ENCODE measurements at places on chromosomes 4 and X.

DNA sequence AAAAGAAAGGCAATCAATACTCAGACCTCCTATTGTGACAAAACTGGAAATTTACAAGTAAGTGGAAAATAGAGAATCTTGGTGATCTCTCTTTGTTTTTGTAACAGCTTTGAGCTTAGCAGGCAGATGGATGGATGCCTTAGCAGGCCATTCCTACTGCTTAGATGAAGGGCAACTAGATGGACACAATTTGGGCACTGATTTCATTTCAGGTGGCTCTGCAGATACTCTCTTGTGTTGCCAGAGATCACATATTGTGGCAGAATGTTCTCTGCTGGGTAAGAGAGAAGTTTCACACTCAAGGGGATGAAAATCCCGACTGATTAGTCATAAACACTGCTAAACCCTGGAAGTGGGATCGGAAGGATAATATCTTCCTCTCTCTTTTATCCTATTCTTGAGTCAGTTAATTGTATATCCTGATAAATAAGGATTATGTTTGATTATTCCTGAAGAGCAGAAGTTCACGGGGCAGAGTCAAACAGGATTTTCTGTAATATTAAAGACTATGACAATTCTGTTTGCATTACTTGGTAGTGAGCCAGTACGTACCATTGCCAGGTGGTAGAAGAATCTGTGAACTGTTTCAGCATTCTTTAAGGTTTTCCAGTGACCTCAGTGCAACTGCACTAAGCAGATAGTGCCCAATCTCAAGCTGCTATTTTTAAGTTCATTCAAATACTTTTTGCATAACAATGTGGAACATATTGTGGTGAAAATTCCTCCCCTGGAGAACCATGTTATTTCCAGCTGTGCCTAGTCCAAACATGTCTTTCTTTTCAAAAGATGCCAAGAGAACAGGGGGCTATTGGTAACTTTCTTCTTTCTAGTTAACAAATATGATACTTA is 974.3 kb downstream of the FSTL5 start:
- no peak for DNase-seq

DNA sequence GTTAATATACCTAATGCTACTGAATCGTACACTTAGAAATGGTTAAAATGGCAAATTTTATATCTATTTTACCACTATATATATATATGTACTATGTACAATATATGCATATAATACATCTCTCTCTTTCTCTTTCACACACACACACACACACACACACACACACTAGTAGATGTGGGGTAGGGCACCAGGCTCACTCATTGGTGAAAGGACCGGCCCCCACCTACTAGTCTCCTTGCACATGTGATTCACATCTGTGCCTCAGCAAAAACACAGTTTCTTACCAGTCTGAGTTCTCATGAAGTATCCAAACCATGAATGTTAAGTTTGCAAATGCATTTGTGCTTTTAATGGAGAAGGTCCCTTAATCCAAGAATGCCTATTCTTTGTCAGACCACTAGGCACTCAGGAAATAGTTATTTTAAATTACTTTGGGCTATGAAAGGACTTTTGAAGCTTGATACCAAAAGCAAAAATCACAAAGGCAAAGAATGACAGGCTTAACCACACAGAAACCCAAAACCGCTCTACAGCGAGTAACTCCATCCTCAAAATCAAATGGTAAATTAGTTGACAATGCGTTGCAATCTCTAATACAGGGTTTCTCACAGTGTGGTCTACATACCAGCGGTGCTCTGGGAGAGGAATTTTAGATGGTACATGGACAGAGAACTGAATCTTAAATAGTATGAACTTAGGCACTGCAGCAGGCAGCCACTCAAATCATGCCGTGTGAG is 5.8 kb downstream of the TSC22D3 start:
- no peak for DNase-seq

DNA sequence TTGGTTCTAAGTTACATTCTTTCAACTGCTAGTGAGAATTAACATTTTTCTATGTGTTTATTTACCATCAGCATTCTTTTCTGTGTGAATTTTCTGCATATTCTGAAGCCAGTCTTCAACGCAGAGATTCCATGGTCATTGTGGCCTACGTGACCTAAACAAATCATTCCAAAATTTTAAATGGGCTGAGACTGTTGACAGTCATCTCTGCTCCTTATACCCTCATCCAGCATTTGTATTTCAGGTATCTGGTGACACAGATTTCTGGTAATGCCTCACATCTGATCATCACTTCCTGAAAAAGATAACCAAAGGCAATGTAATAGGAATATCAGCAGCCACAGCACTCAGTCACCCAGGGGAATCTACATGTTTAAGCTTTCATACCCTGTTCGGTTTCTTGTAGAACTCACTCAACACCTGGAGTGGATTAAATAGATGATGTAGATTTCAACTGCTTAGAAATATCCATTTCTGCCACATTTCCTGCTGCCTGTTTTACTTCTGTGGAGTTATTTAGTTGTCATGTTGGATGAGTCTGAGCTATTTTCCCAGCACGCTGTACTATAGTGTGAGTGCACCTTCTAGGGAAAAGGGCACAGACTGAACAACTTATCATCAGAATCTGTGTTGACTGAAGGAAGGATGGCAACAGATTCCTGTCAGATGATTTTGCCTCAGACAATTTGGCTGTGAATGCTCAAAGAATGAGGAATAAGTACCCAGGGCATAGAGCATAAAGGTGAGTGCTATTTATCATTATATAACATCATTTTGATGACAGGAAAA is 73.0 kb upstream of the HPGD start:
- no peak for DNase-seq

- peak; percentile 64 for DNase-seq
Measured at GRCh38 chrX:31036895-31037294, 34.9 kb downstream of the FTHL17 start.

DNA sequence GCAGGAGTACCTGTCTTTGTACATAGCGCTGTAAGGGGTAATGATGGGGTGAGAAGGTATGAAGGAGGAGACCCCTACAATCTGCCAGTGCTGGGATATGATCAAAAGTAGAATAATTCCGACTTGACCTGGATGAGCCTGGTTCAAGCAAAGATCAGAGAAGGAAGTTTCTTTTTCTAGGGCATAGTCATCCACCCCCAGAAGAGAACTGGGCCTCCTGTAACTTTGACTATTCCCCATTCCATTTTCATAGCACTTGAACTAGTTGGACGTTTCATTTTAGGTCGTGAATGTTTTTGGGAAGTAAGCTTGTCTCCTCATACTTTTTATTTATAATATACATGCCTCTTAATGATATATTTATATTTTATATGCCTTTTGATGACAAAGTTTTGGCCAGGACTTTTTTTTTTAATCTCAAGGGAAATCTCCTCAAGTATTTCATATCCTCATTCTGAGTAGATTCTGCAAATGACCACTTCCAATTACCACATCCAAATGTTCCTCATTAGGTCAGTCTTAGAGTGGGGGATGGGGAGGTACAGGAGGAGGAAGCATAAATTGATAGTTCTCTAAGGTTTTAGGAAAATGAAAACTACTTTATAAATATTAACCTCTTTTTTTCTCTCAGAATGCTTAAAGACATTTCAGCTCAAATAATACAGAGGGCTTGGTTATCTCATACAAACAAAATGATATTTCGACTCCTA is 3.5 kb downstream of the CXorf58 start:
- no peak for DNase-seq

- DNase-seq: no peak
Measured at GRCh38 chr4:61293707-61294400, 93.7 kb downstream of the ADGRL3 start.

GRCh38 chr4:43586813-43587212 is 694.3 kb downstream of the GRXCR1 start:
- DNase-seq: no peak

- DNase-seq: no peak
Measured at GRCh38 chrX:65813245-65813644, 145.8 kb downstream of the MSN start.

- DNase-seq: no peak
Measured at GRCh38 chr4:24856586-24856985, 56.3 kb downstream of the CCDC149 start.

DNA sequence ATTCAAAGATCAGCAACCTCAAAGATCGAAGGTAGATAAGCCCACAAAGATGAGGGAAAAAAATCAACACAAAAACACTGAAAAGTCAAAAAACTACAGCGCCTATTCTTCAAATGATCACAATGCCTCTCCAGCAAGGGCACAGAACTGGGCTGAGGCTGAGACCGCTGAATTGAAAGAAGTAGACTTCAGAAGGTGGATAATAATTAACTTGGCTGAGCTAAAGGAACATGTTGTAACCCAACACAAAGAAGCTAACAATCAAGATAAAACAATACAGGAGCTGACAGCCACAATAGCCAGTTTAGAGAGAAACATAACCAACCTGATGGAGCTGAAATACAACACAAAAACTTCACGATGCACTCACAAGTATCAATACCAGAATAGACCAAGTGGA is 231.1 kb downstream of the STPG2 start:
- no peak for DNase-seq

DNA sequence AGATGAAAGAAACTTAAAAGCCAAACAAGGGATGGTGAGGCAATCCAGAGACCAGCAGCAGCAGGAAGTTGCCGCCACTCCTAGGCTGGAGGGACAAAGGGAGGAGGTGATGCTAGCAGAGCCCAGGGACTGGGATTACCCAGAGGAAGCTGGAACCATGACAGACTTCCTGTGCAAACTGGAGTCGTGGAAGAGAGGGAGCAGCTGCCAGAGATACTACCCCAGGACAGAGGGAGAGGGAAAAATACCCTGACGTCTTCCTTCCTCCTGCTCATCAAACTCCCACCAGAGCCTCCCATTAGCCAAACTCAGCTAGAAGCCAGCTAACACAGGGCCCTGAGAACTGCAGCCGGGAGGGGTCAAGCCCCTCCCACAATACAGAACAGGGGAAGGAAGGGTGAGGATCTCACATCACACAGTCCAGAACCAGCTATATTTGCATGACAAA is 101.2 kb upstream of the KLF3 start:
- peak; percentile 54 for DNase-seq

DNA sequence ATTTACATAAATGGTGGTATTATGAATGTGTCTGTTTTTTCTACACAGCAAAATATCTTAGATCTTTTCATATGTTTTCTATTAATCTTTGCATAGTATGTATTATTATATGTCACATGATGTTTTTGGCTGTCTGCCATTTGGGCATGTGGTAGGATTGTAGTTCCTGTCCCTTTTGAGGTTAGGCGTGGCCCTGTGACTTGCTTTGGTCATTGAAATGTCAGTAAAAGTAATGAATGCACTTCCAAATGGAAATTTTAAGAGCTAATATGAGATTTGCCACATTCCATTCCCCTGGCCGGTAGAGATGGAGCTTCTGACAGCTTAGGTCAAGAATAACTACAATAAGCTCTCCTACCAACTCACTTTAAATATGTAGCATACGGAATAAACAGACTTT is 45.1 kb downstream of the JADE3 start:
- no peak for DNase-seq

- DNase-seq: no peak
Measured at GRCh38 chr4:153402366-153402765, 57.9 kb downstream of the MND1 start.

- DNase-seq: no peak
Measured at GRCh38 chr4:144171697-144172096, 31.2 kb upstream of the GYPA start.

DNA sequence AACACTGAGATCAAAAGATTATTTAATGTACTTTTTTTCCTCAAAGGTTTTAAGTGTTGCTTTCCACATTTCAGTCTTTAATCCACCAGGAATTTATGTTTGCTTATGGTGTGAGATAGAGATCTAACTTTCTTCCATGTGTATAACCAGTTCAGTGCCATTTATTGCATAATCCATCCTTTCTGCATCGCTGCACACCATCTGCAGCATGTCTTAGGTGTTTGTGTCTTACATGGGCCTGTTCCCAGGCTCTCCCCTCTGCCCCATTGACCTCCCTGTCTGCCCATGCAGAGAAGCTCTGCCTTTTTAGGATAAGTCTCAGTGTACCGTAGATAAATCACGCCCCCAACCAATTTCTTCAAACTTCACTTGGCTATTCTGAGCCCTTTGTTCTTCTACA is 30.3 kb downstream of the NSDHL start:
- peak; percentile 43 for DNase-seq

DNA sequence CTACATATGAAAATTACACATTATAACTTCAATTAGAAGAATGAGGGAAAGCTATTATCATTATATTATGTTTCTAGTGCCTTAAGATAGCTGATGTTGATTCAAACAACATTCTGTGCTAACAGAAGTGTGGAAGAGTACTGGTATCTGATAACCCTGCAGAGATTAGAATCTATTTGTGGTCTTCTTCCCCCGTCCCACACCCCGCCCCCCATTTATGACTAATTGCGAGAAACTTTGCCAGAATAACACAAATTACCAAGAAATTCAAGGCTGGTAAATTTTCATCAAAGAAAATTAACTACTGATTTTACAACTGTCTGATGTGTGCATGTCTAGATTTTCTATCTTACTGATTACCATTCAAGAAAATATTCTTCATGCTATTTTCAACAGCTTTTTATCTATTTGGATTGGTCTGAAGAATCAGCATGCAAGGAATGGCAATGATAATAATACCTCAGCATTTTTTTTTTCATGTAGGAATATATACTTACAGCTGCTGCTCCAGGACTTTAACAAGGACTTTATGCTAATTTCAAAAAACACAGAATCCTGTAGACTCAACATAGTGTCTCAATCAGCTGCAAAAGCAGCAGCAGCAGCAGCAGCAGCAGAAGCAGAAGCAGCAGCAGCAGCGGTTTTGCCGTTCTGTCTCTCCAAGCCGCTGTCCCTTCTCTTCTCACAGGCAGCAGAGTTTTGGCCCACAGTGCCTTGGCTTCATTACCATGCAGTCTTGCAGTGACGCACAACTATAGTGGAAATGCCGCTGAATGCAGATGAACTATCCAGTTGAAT is 126.7 kb downstream of the FRYL start:
- DNase-seq: peak; percentile 41

DNA sequence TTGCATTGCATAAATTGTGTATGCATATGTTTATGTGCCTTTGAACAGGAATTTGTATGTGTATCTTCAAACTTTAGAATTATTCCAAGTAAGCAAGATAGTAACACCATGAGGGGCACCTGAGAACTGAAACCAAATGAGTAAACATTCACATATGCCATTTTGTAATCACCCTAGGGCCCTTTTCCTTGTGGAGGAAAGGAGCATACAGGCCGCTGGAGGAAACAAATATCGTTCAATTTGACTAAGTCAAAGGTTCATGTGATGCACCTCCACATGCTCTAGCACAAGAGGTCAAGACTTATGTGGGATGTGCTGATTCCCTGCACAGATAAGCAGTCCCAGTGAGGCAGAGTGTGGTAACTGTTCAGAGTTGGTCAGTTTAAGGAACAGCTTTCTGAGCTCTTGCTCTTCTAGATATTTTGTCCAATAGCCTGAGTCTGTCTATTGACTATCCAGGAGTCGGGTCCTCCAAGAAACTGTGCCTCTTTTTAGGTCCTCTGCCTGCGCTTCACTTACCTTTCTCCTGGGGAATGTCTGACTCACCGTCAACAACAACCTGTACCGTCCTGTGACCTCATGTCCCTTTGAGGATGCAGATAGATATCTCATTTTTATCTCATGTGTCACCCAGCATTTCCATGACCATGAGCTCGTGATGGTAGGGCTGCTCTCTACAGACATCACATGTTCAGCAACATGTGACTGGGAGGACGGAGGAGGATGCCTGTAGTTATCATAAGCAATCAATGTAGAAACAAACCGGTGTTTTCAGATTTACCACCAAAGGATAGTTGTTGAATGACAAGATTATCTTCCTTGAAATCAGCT is 196.9 kb downstream of the NWD2 start:
- DNase-seq: no peak

- DNase-seq: peak; percentile 32
Measured at GRCh38 chrX:75156531-75156945, 455 bp upstream of the ABCB7 start.
